ENCODE measurements at places on chromosomes 16 and 17. TPM values are rescaled to one million over a fixed set of nuclear protein-coding genes. Genes with fewer than 3 reads are reported as not detected.

The SDR42E2 gene
- not detected for total RNA-seq

The PRAC2 gene
- total RNA-seq: not detected

The UBALD1 gene
- 17.2 TPM for total RNA-seq

The CHTF18 gene
- 141 TPM for total RNA-seq

The CRHR1 gene
- total RNA-seq: not detected

The RILP gene
- total RNA-seq: 7.3 TPM

- DNase-seq: no peak
Measured at GRCh38 chr16:49688036-49688697, 167.7 kb downstream of the ZNF423 start.

DNA sequence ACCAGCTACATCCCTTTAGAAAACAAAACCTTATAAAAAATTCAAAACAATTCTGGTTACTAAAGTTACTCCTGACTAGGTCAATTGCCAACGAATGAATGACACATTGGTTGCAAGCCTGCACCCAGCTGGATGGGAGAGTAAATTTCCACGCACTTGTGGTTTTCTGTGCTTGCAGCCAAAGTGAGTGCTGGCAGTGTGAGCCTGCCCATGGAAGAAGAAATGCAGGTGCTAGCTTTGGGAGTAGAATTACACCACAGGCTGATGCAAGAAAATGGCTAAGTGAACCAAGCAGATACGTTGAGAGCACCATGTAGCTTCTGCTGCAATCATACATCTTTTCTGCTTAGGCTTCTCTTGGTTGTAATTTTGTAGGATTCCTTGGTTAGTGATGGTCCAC lies 74.6 kb downstream of the SYCE1L start:
- no peak for DNase-seq

- no peak for DNase-seq
Measured at GRCh38 chr17:75933808-75934207, 7.0 kb downstream of the FBF1 start.

All from activated CD4-positive, alpha-beta T cell treated with anti-CD3 and anti-CD28 coated beads, Interleukin-2, amount 10 ng/mL, durations not matched to agents 24 days and 14 days (primary cell).